ENCODE measurements at places on chromosomes 11 and 22. TPM values are rescaled to one million over a fixed set of nuclear protein-coding genes. Genes with fewer than 3 reads are reported as not detected.

Gene MAJIN
- not detected for total RNA-seq

Gene FADD
- 32.7 TPM for total RNA-seq

Gene OR56A4
- not detected for total RNA-seq

GRCh38 chr22:50447576-50448551 is 27.0 kb downstream of the SBF1 start:
- no peak overlapping the region for H3K4me3 ChIP-seq
- DNase-seq: no peak
- H3K36me3 ChIP-seq: no peaks in the 10 kb centered on the region

Gene SLC22A6
- not detected for total RNA-seq

DNA sequence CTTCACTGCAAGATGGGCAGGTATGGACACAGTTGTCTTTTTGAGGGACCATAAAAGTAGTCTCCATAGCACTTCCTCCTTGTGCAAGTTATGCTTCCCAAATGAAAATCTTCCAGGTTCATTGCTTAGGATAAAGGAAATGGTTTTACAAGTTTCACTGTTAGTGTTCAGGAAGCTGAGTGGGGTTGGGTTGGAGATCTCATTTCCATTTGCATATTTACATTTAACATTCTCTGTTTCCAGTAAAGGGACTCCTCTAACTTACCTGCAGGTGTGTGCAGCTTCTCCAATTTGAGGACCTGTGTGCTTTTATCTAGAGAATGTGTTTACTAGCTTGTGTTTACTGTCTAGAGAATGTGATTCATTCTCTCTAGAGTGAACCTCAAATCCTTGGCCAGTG is 141.3 kb upstream of the POU2AF2 start:
- H3K27ac ChIP-seq: no peak overlapping the region
- no peak overlapping the region for H3K4me3 ChIP-seq
- H3K4me1 ChIP-seq: no peaks in the 10 kb centered on the region
- H3K27me3 ChIP-seq: no peaks in the 10 kb centered on the region
- no peaks in the 10 kb centered on the region for H3K36me3 ChIP-seq
- no peak for DNase-seq

GRCh38 chr22:40042312-40042711 is 47.6 kb downstream of the FAM83F start:
- no peaks in the 10 kb centered on the region for H3K27me3 ChIP-seq
- H3K27ac ChIP-seq: no peak overlapping the region
- peak; percentile 10 for DNase-seq
- no peaks in the 10 kb centered on the region for H3K4me1 ChIP-seq
- no peak overlapping the region for H3K4me3 ChIP-seq
- H3K36me3 ChIP-seq: no peaks in the 10 kb centered on the region

Gene MEI1
- total RNA-seq: 6.0 TPM

GRCh38 chr11:127369356-127369755 is 368.8 kb upstream of the KIRREL3 start:
- DNase-seq: no peak
- H3K27ac ChIP-seq: no peak overlapping the region
- H3K4me1 ChIP-seq: no peaks in the 10 kb centered on the region

DNA sequence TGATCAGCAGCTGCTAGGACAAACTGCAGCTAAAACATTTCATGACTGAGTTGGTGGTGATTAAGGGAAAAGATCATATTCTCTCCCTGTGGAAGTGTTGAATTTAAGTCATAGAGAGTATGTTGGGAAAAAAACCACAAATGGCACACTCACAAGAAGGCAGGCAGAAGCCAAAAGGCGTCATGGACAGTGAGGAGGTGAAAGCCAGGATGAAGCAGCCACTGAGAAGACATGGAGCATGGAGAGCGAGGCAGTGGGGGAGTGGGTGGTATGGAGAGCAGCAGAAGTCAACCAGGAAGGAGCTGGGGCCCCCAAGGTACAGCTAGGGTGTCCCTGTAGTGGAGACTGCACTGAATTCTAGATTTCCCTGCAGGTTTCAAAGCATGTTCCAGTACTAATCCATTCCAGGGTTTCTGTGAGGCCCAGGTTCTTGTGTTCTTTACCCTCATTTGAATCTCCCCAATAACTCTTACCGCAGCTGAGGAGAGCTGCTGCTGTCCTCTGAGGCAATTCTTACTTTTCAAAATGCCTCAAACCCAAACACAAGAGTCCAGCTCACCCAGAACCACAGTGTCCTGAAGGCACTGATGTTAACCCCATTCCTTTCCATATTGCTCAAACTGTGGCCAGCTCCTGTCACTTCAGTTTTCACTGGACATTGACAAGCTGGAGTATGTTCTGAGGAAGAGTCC is 191.8 kb upstream of the E2F8 start:
- no peak overlapping the region for H3K4me3 ChIP-seq
- H3K36me3 ChIP-seq: no peaks in the 10 kb centered on the region
- H3K4me1 ChIP-seq: no peaks in the 10 kb centered on the region
- no peaks in the 10 kb centered on the region for H3K27me3 ChIP-seq

GRCh38 chr11:73177380-73177777 is 35.3 kb upstream of the FCHSD2 start:
- H3K4me1 ChIP-seq: no peaks in the 10 kb centered on the region
- H3K4me3 ChIP-seq: no peak overlapping the region
- no peaks in the 10 kb centered on the region for H3K36me3 ChIP-seq
- no peaks in the 10 kb centered on the region for H3K27me3 ChIP-seq
- no peak for DNase-seq

Gene OR8H2
- total RNA-seq: not detected

DNA sequence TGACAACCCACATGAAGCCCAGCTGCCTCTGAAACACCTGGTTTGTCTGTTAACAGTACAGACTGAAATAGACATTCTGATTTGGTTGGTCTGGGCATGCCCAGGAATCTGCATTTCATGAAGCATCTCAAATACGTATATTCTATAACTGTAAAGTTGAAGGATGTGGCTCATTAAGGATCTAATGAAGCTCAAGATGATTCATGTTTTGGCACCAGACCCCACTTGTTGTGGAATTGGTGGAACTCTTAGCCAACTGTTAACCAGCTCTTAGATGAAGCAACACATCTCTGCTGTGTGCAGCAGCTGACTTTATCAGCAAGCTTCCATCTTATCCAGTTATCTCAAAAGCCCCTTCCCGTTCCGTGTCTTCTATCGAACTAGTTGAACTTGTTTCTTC is 232.2 kb downstream of the INSC start:
- H3K4me1 ChIP-seq: no peaks in the 10 kb centered on the region
- no peaks in the 10 kb centered on the region for H3K36me3 ChIP-seq
- no peaks in the 10 kb centered on the region for H3K27me3 ChIP-seq
- no peak overlapping the region for H3K4me3 ChIP-seq

Gene POU2F3
- 2.8 TPM for total RNA-seq

GRCh38 chr11:96074551-96075310 is 150.8 kb upstream of the MTMR2 start:
- no peak overlapping the region for H3K4me3 ChIP-seq
- no peaks in the 10 kb centered on the region for H3K4me1 ChIP-seq
- no peaks in the 10 kb centered on the region for H3K27me3 ChIP-seq
- H3K27ac ChIP-seq: no peak overlapping the region

DNA sequence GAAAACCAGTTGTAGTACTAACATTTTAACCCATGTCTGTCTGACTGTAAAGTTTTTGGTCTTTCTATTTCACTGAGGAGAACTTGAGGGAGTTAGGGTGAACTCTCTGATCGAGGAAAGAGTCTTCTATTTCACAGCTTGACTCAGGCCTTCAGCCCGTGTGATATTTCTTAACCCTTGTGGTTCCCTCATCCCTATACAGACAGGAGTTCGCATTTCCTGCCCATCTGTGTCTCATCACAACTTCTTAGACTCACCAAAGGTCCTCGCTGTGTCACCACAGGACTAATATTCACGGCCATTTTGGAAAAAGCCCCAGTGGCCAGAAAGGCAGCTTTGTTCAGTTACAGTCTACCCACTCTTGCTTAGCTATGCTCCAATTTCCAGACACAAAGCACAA is 172.8 kb downstream of the FAM181B start:
- no peaks in the 10 kb centered on the region for H3K27me3 ChIP-seq
- H3K4me1 ChIP-seq: no peaks in the 10 kb centered on the region
- H3K27ac ChIP-seq: no peak overlapping the region
- no peak overlapping the region for H3K4me3 ChIP-seq

DNA sequence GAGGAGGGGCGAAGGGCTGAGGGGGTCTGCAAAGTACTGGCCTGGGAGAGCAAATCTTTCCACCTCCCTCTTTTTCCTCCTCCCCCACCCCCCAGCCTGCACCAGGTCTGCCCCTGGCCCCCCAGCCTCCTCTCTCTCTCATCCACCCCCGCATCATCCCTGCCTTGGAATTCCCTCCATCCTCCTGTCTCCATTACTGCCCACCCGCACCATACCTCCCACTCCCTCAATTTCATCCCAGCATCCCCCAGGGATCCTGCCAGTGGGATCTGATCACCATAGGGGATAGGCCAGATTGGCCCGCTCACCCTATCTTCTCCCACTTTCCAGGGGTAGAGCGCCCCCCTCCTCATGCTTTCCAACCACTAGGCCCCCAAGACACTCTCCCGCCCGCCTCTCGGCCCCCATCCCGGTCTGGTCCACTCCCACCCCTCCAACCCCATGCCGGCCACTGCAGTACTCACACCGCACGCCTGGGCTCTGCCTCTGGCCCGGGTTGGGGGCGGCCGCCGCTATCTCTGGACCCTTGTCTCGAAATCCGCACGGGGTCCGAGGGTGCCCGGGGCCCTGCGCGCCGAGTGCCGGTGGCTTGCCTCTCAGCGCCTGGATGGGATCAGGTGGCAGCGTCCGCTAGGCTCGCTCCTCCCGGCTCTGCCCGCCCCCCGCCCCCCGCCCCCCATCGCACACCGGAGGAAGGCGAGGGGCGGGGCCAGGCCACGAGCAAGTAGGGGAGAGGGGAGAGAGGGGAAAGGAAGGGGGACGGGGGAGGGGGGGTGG is at the start of gene GAL3ST3:
Gene GAL3ST3 (minus strand): TSS at position 615 of the 777 bp plus-strand sequence. CDS start 3,746 bp downstream, outside the sequence.
- DNase-seq: no peak
- no peak within 1 kb of the TSS for H3K4me3 ChIP-seq
- H3K27ac ChIP-seq: no peak within 1 kb of the TSS
- H3K27me3 ChIP-seq: no peaks in the 10 kb centered on the region
- H3K4me1 ChIP-seq: peaks cover 9% of the 10 kb centered on the region

Gene CRELD2
- total RNA-seq: 33.3 TPM

Gene SCARF2
- 3.5 TPM for total RNA-seq

DNA sequence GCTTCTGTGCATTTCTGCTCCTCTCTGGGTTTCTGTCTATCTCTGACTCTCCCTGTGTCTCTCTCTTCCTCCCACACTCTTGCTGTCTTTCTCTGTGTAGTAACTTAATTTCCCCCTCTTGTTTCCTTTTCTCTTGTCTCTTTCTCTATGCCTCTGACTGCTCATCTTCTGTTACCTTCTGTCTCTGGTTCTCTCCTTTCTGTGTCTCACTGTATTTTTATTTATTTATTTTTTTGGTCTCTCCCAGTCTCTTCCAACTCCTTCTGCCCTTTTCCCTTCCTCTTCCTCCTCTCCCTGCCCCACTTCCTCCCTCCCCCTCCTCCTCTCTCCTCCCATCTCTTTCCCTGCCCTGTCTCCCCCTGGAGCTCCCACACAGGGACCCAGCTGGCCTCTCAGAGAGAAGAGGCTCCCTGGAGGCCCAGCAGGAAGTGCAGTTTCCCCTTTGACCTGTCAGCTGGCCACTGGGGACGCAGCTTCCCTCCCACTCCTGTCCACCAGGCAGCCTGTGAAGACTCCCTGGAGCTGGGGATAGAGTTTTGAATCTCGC is 38.3 kb upstream of the MYH9 start:
- DNase-seq: no peak
- H3K27ac ChIP-seq: no peak overlapping the region
- no peaks in the 10 kb centered on the region for H3K27me3 ChIP-seq

DNA sequence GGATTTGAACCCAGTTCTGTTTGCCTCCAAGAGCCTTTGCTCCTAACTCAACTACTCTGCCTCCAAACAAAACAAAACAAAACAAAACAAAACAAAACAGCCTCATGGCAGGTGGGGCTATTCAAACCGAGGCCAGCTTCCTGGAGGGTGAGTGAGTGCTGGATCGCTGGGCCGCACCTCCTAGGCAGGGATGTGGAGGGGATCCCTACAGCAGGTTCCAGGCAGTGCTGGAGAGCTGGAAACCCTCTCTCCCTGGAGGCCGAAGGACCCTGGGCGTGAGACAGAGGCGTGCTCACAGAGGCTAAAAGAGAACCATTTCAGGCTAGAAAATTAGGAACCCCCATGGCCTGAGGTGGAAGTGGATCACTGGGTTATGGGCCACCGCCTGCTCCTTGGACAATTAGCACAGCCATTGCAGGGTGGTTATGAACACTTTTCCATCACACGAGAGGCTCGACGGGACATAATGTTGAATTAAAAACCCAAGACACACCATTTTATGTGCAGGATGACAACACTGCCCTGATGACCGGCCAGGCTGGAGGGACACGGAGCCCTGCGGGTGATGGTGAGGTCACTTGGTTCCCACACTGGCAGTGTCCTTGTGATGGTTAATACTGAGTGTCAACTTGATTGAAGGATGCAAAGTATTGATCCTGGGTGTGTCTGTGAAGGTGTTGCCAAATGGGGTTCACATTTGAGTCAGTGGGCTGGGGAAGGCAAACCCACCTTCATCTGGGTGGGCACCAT is 35.2 kb downstream of the SHISAL1 start:
- no peaks in the 10 kb centered on the region for H3K36me3 ChIP-seq
- H3K4me3 ChIP-seq: no peak overlapping the region
- H3K4me1 ChIP-seq: no peaks in the 10 kb centered on the region
- no peak overlapping the region for H3K27ac ChIP-seq
- H3K27me3 ChIP-seq: no peaks in the 10 kb centered on the region

DNA sequence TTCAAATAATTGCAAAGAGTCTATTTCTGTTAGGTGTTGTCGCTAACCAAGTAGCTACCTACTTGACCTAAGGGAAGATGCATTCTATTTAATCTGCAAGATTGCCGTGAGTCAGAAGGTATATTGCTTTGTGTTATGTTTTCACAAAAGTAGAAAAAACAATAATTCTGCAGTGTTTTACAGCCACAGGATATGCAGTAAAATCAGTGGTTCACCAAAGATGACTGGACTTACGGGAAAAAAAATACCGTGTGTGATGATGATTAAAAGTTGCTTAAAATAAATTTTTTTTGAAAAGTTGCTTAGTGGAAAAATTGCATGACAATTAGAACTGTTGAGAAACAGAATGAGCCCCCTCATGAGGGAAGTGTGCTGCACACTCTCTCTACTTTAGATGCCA is 209.1 kb downstream of the DDX10 start:
- no peak overlapping the region for H3K27ac ChIP-seq
- H3K4me1 ChIP-seq: no peaks in the 10 kb centered on the region
- no peak for DNase-seq
- no peak overlapping the region for H3K4me3 ChIP-seq

Gene TAGLN
- total RNA-seq: 361 TPM

DNA sequence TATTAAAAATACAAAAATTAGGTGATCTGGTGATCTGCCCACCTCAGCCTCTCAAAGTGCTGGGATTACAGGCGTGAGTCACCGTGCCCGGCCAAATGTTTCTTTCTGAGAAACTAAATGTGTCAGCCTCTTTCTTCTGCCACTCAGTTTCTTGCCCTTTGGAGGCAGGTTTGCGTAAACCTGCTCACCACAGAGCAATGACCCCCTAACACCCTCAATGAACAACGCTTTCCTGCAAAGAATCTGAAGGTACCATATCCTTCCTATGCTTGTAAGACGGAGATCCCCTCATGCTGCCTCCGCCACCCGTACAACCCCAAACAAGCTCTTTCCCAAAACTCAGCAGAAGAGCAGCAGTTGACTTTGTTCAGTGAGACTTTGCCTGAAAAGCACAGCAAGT is 38.7 kb upstream of the TTLL12 start:
- no peaks in the 10 kb centered on the region for H3K4me1 ChIP-seq
- no peaks in the 10 kb centered on the region for H3K27me3 ChIP-seq
- DNase-seq: no peak

Measured in Peyer's patch (tissue), 4 donors.